ENCODE measurements at places on chromosomes 5 and 9.

GRCh38 chr9:87725356-87725899 lies 491 bp upstream of the CTSL start:
- DNase-seq = no peak

DNA sequence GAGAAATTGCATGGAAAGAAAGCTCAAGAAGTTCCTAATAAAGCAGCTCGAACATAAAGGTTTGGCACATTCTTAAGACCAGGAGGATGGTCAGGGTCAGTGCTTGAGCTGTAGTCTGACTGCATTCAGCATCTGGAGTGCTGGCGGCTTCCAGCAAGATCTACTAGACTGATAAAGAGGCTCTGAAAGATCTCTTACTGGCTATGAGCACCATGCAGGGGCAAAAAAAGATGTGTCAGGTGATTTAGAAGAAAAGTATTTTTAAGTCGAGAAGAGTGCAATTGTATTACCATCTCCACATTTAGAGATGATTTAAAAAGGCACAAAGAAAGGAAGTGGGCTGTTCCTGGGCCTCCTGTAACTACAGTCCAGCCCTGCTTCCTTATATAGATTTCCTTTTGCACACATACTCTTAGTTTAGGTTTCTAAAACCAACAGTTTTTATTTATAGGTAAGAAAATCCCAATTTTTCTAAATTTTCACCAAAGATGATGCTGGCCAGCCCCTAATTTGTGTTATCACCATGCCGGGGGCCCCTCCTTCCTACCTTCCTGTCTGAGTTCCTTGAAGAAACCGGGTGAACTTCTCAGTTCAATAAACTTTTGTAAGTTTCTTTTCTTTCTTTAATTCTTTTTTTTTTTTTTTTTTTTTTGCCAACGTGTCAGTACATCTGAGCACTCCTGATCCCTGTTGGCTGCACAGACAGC lies 65.9 kb upstream of the PLPP1 start:
- DNase-seq = no peak

DNA sequence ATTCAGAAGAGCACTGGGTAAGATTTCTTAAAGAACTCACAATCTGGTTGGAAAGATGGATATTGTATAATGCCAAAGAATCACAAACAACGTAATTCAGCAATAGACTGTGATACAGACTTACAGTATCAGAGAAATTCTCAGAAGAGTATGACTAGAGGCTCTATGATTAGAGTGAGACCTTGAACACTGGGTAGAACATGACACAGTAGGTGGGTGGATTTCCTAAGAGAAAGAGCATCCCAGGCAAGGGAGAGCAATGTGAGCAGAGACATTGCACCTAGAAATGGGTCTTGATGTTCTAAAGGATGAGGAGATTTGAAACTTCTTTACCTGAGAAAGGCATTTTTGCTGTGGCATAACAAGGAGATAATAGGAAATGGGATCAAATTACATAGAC lies 27.3 kb upstream of the CAST start:
- no peak for DNase-seq

GRCh38 chr9:135862809-135863208 lies 44.5 kb downstream of the CAMSAP1 start:
- DNase-seq = no peak

GRCh38 chr9:120394058-120394669 lies 185.8 kb downstream of the CDK5RAP2 start:
- DNase-seq = no peak

DNA sequence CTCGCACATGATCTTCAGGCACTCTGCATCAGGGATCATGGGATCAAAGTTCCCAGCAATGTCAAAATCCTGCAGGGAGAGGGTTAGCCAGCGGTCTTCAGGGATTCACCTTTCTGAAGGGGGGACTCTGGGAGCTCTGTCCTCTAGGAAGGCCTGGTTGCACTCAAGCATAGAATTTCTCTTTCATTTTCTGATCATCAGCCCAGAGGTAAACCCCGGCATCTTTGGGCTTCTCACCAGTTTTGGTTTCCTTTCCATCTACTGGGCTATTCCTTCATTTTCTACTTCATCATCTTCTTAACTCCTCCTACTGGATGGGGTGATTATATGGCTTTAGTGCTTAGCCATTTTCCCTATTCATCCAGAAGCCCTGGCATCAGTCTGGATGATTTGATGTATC lies 4.6 kb upstream of the DND1 start:
- no peak for DNase-seq

DNA sequence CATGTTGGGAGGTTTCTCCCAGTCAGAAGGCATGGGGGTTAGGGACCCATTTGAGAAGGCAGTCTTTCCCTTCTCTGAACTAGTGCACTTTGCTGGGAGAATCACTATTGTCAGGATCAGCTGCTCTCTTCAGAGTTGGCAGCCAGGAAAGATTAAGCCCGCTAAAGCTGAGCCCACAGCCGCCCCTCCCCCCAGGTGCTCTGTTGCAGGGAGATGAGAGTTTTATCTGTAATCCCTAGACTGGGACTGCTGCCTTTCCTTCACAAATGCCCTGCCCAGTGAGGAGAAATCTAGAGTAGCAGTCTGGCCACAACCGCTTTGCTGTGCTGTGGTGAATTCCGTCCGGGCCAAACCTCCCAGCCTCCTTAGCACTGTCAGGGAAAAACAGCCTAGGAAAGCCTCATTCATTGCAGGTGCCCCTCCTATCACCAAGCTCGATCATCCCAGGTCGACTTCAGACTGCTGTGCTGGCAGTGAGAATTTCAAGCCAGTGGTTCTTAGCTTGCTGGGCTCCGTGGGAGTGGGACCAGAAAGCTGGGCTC lies 69.8 kb downstream of the CNTLN start:
- DNase-seq = no peak

DNA sequence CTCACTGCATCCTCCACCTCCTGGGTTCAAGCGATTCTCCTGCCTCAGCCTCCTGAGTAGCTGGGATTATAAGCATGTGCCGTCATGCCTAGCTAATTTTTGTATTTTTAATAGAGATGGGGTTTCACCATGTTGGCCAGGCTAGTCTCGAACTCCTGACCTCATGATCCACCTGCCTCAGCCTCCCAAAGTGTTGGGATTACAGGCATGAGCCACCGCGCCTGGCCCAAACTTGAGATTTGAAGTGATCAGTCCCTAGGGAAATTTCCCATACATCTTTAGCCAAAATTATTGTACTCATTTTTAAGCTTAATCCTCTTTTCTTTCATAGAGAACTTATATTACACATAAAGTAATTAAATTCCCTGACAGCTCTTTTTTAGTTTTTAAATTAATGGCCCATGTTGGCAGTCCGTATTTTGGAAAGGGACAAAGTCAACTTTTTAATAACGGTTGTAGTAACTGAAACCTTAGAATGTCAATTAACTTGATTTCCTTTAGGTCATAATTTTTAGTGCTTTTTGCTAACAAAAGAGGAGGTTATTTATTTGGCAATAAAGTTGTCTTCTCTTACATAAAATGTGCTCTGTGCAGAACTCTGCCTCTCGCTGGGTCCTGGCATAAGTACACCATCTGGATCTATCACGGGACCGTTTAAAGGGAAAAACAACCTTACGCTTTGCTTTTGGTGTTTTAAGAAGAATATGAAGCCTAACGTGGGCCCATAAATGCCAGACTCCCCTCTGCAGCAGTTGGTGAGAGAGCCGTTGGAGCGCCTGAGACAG lies 142.3 kb upstream of the OTULINL start:
- no peak for DNase-seq

- no peak for DNase-seq
Measured at GRCh38 chr9:126084008-126084407, 242.6 kb upstream of the MVB12B start.

DNA sequence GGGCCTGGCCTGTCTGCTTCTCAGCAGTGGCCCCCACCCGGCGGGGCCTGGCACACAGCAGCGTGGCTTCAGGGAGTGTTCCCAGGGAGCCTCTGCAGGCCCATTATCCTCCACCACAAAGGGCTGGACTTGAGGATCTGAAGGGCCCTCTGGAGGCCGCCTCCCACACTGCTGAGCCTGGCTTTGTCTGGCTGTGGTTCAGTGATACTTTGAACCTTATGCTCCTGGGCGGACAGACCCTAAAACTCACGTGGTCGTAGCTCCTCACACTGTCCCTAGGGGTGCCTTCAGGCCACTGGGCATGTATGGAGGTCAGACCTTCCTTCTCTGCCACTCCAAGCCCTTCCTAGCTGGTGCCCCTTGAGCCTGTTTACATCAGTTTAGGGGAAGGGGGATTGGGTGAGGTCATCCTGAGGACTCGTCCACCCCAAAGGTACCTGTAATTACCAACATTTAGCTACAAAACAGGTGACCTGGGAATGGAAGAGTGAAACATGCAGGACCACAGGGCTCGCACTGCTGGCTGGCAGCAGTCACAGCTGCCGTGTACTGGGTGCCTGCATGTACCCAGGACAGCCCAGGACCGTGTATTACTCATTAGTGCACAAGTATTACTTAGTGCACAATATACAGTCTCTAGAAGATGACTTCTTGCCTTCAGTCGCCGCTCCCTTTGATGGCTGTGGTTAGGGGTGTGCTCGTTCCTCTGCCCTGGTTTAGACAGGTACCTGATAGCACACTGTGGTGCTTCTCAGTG lies 8.5 kb downstream of the GRHPR start:
- no peak for DNase-seq

DNA sequence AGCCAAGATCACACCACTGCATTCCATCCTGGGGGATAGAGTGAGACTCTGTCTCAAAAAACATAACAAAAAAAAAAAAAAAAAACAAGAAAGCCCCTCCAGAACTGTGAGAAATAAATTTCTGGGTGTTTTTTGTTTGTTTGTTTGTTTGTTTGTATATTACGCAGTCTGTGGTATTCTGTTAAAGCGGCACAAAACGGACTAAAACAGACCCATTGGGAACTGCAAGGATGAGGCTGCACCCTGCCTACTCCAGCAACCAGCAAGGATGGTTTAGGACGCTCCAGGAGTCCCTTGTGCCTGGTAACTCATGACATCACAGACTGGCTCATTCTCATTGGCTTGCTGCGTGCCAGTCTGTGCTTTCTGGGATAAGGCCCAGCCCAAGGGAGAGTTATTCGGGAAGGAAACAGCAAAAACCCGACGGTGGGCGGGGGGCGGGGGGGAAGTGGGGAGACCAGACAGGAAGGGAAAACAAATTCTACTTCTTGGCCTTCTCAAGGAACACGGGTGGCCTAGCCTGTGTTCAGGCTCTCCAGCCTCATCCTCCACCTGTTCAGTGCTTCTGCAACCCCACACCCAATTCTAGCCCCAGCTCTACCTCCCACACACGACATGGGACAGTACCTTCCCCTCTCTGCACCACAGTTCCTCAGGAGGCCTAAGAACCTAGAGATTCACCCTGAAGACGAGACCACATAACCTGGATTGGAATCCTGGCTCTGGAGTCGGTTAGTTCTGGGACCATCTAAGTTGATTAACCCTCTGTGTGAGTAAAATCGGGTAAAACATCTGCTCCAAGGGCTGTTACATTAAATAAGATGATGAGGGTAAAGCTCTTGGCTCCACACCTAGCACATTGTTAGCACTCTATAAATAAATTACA lies 2.8 kb downstream of the CD74 start:
- no peak for DNase-seq

GRCh38 chr5:61467766-61468482 lies 135.9 kb downstream of the ZSWIM6 start:
- DNase-seq = no peak

GRCh38 chr5:116011046-116011445 lies 21.2 kb upstream of the ARL14EPL start:
- DNase-seq = no peak

- no peak for DNase-seq
Measured at GRCh38 chr5:67090593-67090992, 106.0 kb downstream of the CD180 start.

GRCh38 chr5:42387563-42387962 lies 35.7 kb upstream of the GHR start:
- no peak for DNase-seq

- DNase-seq = no peak
Measured at GRCh38 chr5:40217553-40217952, 462.2 kb upstream of the PTGER4 start.

- DNase-seq = no peak
Measured at GRCh38 chr5:166786889-166787288, 1504.6 kb upstream of the WWC1 start.

- DNase-seq = no peak
Measured at GRCh38 chr5:89712134-89712700, 697.3 kb downstream of the CETN3 start.

DNA sequence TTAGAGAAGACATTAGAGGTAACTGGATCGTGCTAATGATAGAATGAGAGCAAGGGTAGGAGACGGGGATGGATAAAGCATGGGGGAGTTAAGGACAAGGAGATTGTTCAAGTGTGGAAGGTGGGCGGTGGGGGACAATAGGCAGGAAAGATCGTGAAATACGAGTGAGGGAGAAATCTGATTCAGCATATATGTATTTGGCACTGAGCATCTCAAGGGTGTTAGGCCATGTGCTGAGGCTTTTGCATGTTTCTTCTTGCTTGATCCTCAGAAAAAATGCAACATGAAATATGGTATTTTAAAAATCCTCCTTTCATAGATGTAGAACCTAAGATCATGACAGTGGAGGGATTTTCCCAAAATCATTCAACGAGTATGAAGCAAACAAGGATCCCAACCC lies 240.5 kb downstream of the PAPPA start:
- DNase-seq = no peak

DNA sequence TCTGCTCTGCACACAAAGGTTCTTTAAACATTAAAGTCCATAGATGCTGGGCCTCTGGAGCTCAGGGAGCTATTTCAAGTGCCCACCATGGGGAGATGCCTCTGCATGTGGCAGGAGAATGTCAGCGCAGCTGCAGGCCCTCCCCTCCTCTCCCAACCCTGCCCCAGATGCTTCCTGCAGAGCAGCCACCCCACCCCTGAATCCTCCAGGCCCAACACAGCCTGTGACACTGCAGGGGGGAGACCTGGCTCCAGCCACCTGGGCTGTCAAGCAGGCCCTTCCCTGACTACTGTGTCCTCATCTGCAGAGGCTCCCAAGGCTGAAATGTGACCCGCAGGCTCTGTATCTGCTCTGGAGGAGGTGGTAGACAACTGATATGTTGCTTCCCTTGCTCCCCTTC lies 213.9 kb downstream of the GABBR2 start:
- DNase-seq = no peak

GRCh38 chr9:105157171-105157583 lies 87.3 kb upstream of the SLC44A1 start:
- DNase-seq = no peak

GRCh38 chr5:56211298-56211865 lies 21.7 kb downstream of the ANKRD55 start:
- DNase-seq = no peak

- DNase-seq = no peak
Measured at GRCh38 chr5:155147222-155147621, 133.7 kb downstream of the KIF4B start.

GRCh38 chr9:136107953-136108647 lies 10.6 kb downstream of the TMEM250 start:
- DNase-seq = no peak

DNA sequence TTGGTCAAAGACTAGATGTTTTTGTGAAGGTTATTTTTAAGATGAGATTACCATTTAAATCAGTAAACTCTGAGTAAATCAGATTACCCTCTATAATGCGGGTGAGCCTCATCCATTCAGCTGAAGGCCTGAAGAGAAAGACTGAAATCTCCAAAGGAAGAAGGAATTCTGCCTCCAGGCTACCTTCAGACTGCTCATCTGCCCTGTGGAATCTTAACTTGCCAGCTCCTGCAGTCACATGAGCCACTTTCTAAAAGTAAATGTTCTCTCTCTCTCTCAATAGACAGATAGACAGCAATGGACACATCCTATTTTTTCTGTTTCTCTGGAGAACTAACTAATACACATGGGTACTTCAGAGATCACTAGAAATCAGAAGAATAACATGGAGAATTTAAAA lies 182.8 kb downstream of the CFAP90 start:
- no peak for DNase-seq
